ENCODE measurements at places on chromosomes 5 and 9.

- no peak for DNase-seq
Observed at GRCh38 chr5:53549792-53550191, 10.6 kb upstream of the NDUFS4 start.

DNA sequence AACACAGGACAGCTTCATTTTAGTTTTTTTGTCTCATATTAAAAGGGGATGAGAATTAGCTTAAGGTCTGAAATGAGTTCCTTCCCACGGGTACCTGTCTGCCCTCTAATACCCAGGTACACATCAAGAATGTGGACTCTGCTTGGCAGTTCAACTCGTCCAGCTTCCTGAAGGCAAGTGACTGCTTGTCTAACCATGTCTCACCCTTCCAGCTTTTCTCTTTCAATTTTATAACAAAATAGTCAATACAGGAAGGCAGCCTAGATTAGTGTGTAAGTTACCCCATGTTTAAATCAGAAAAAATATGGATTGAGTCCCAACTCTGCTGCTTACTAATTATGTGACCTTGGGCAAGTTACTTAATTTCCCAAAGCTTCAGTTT lies 50.5 kb upstream of the C5orf46 start:
- no peak for DNase-seq

- DNase-seq = no peak
Observed at GRCh38 chr5:37640088-37640487, 199.8 kb downstream of the GDNF start.

DNA sequence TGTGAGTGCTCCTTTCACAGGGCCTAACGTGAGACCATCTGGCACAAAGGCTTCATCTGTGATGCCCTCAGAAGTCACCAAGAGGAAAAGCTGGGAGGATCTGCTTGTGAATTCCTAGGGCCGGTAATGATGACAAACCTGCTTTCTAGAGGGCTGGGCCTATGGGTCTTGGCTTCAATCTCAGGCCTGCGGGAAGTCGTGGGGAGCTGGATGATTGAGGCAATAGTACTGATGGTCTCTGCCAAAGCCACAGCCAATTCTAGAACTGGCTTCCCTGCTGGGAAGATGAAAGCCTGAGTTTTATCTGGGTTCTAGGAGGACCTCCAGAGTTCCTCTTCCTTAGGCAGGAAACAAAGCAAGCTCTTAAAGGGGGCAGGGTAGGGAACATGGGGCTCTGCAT lies 102.7 kb downstream of the TMEM215 start:
- DNase-seq = no peak

- DNase-seq = no peak
Observed at GRCh38 chr5:114377050-114377844, 15.4 kb downstream of the KCNN2 start.

DNA sequence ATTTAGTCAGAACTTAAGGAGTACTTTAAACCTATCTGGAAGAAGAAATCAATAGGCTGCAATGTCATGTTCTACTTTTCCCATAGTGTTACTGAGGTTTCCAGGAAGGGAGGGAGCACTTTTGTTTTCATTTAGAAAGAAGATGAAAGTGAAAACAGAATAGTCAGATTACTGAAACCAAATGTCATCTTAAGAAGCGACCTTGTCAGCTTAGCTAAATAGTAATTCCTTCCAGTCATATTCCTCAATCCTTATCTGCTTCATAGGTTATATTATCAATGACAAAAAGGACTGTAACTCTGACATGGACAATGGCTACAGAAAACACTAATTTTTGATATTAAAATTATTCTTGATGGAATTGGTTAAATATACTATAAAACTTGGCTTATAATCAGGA lies 27.7 kb downstream of the SAR1B start:
- DNase-seq = no peak

GRCh38 chr5:180040287-180041214 lies 31.0 kb downstream of the RNF130 start:
- DNase-seq = no peak

DNA sequence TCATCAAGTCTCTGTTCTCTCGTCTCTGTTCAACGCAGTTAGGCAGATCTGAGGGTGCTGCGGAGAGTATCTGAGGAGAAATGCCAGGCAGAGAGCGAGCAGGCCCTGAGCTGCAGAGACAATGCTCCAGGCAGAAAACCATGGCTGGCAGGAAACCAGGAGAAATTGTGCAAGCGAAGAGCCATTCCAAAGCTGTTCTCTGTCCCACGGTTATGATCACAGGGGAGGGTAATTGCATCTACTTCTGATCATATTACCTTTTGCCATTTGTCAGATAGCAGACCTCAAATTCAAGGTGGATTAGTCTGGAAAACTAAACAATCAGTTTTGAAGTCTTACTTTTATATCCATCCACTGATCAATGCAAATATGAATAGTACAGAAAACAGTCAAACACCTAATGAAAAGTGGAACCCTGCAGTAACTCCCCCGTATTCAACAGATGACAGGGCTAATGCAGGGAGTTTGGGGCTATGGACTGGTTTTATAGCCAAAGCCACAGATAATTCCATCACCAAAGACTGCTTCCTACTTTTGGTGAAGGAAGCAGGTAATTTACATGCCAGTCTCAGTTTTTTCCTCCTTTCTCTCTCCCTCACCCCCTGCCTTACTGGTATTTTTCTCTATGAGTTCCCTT lies 228.0 kb downstream of the DCP2 start:
- no peak for DNase-seq

DNA sequence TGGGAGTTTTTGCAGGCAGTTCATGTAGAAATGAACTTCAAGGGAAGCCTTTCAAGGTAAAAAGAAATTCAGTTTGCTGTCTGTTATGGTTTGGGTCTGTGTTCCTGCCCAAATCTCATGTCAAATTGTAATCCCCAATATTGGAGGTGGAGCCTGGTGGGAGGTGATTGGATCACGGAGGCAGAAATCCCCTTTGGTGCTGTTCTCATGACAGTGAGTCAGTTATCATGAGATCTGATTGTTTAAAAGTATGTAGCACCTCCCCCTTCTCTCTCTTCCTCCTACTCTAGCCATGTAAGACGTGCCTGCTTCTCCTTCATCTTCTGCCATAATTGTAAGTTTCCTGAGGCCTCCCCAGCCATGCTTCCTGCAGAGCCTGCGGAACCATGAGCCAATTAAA lies 341.4 kb downstream of the ARHGEF28 start:
- DNase-seq = no peak

GRCh38 chr9:85117831-85118230 lies 448.3 kb downstream of the NTRK2 start:
- no peak for DNase-seq

- DNase-seq = no peak
Observed at GRCh38 chr9:124859803-124860581, 1.8 kb downstream of the RPL35 start.

DNA sequence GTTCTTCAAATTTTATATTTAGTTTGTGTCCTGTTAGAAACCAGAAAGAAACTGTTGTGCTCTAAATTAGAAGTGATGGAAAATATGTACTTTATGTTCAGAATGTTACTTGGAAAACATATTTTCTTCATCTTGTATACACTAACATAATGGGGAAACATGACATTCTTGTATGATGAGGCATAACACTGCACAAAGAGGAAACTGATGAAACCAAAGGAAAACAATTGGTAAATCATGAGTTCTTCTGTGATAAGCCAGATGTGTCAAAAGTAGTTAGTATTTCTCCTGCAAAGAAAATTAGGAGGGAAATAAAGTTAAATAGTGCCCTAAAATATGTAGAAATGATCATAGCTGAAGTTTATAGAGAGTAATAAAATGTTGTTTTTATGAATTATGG lies 111.1 kb upstream of the FBN2 start:
- DNase-seq = no peak

- DNase-seq = no peak
Observed at GRCh38 chr9:133584559-133585476, 24.4 kb downstream of the FAM163B start.
